ENCODE measurements at places on chromosomes 12 and 14.

DNA sequence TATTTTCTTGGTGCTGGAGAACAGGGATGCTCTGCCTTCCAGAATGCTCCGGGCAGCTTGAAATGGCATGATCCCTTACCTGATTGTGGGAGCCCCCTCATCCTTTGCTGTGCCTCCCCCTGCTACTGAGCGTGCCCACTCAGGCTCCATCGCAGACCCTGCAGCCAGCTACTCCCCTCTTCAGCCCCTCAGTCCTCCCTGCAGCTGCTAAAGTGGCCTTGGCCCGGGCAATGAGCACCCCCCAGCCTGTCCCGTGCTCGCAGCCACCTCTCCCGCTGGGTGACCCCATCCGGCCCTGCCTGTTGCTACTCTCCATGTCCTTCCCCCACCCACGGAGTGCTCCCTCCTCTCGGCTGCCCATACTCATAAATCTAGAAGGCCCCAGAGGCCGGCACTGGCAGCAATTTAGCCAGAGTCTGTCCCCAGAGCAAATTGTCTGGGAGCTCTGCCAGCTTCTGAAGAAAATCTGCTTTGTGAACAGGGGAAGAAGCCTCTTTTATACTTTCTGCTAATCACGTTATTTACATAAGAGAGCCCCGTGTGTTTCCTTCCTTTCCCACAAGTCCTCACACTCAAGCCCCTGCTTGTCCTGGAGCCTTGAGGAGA is 143.7 kb upstream of the FRMD6 start:
- DNase-seq: peak; percentile 71

DNA sequence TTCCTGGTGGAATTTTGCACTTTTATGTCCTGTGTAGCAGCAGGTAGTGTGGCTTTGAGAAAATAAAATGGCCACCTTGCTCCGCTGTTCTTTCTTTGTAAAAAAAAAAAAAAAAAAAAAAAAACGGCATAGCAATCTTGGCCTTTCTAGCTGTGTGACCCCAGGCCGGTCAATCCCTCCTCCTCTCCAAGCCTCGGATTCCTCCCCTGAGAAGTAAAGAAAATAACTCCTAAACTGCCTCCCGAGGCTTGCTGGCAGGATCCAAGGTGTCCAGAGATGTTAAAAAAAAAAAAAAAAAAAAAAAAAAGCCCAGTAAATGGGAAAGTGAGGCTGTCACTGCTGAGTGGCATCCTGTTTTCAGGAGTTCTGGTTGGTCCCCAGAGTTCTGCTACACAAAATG is 23.9 kb upstream of the MAP1LC3B2 start:
- no peak for DNase-seq

DNA sequence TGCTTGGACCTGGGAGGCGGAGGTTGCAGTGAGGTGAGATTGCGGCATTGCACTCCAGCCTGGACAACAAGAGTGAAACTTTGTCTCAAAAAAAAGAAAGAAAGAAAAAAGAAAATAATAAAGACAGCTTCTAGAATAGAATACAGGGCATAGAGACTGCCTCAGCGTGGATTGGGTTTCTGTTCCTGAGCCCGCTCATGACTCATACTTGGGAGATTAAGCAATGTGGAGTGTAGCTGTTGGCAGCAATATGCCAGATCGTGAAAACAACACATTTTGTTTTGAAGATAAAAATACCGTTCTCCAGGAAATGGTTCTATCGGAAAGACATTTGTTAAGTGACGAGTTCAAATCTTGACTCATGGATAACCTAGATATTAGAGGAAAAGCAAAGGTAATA is 67.2 kb downstream of the GLT1D1 start:
- DNase-seq: no peak

GRCh38 chr12:26648584-26648983 is 184.4 kb downstream of the ITPR2 start:
- no peak for DNase-seq

DNA sequence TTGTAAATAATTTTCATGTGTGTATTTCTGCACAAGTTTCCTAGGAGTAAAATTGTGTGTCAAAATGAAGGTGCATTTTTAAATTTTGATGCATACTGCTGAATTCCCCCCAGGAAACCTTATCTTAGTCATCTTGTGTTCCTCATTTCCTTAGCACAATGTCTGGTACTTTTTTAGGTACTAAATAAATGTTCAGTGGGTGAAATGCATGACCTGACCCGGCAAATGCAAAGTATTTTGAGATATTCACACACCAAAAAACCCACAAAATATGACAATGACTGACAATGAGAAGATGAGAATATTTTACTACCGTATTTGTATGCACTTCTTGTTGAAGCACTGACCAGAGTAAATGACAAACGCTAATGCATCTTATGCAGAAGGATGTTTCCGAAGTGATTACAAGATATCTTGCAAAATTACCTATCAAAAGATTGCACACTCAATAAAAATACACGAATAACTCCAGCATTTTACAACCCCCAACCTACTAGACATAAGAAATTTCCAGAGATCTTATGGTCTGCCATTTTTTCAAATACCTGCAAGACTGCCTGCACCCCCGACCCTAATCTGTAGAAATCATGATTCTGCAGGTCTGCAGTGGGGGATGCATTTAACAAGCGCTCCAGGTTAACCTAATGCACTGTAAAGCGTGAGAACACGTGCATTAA is 895 bp upstream of the PRKAB1 start:
- DNase-seq: no peak

DNA sequence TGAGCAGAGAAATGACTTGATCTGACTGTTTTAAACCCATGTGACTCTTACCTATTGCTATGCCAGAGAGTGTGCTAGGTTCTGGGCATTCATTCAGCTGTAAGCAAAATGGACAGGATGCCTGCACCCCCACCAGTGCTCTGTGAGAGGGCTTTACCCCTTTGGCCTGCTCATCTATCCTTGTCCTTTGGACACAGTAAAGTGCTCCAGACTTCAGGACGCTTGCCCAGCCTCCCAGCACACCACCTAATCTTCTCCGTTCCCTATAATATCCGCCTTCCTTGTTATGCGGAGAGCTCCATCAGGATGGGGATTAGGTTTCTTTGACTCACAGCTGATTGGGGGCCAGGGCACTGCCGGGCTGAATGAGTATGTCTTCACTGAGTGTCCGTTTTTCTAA is 4.4 kb upstream of the ZNF839 start:
- no peak for DNase-seq

GRCh38 chr12:70617450-70617849 is 19.8 kb downstream of the PTPRB start:
- no peak for DNase-seq

- no peak for DNase-seq
These were observed 418.3 kb downstream of the EGLN3 start for GRCh38 chr14:33532553-33532952.

Measured in left forelimb (tissue), 1 donor.